Activated naive CD8-positive, alpha-beta T cell treated with anti-CD3 and anti-CD28 coated beads, Interleukin-2, amount 10 ng/mL, durations not matched to agents 7 days and 5 days (primary cell): ENCODE measurements at places on chromosomes 7 and 10. TPM values are rescaled to one million over a fixed set of nuclear protein-coding genes. Genes with fewer than 3 reads are reported as not detected.

The ZNF735 gene
- not detected for total RNA-seq

- no peak for DNase-seq
Observed at GRCh38 chr7:27697861-27698430, 35.3 kb upstream of the HIBADH start.

- DNase-seq = no peak
Observed at GRCh38 chr7:87395442-87396020, 50.1 kb downstream of the CROT start.

DNA sequence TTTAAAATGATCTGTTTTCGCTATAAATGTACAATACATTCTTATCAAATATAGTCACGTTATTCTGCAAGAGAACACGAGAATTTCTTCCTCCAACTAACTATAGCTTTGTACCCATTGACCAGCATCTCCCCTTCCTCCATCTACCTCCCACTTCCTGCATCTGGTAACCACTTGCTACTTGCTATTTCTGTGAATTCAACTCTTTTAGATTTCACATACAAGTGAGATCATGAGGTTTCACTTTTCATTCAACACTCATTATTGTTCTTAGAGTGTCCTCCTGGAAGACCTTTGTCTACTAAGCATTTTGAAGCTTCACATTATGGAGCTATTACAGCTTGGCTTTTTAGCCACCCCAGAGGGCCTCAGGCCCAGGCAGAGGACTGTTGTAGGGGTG is 741.3 kb upstream of the FZD8 start:
- DNase-seq = no peak

The HMX3 gene
- not detected for total RNA-seq

The ZMIZ2 gene
- 124 TPM for total RNA-seq

GRCh38 chr7:84678841-84679240 is 484.3 kb upstream of the SEMA3A start:
- no peak for DNase-seq

GRCh38 chr10:30534465-30535144 is 94.9 kb downstream of the LYZL2 start:
- peak; percentile 62 for DNase-seq

DNA sequence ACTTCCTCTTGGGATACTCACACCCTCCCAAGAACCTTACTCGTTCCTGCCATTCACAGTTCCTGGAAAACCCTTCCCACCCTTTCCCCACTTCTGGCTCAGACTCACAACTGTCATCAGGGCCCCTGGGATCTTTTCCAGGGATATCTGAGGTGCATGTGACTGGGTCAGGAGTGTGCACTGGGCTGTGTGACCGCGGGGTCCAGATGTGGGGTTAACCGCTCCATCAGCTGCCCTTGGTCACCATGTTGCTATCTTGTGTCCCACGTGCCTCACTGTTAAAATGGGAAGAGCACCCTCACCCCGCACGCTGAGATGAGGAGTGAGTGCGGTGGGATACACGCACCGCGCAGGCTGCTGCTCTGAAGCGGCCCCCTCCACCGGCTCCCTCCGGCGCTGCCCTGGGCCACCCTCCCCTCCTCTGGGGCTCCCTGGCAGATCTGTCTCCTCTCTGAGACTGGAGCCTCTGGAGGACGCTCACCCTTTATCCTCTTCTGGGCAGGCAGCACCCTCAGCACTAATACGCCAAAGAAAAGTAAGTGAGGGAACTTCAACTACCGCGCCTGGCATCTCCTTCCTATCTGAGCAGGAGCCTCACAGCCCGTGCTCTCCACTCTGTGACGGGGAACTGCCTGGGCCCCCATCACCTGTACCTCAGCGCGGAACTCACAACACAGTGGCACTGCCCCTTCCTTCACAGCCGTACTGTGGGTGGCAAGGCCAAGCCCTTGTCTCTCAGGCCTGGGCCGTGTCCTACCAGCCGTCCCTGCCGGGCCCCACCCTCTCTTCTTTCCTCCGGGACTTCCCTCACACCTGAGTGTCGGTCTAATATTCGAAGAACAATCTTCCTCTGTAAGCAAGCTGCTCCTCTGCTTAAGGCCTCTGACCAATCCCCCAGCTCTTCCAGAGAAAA is 15.6 kb downstream of the COBL start:
- no peak for DNase-seq

GRCh38 chr7:29408841-29409243 is 154.8 kb upstream of the PRR15 start:
- DNase-seq = no peak

The BTBD16 gene
- not detected for total RNA-seq

DNA sequence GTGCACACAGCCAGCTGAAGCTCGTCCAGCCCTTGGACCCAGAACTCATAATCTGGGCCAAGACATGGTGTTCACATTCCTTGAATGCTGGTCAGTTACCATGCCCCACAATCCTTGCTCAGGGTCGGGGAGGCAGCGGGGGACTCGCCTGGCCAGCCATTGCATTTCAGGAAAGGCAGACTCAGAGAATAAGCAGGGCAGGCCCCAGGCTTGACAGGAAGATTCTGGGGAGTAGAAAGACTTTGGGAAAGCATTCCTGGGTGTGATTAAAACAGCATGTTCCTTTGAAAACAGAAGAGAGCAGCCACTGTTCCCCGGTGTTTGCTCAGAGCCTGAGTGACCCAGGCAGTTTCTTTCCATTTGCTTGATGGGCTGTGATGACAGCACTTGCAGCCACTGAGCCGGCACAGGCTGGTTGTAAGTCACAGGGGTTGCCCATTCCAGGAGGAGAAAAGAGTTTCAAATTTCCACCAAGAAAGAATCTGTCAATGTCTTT is 473.7 kb downstream of the TYW1 start:
- DNase-seq = no peak

- DNase-seq = no peak
Observed at GRCh38 chr10:23630376-23630775, 191.5 kb downstream of the OTUD1 start.

DNA sequence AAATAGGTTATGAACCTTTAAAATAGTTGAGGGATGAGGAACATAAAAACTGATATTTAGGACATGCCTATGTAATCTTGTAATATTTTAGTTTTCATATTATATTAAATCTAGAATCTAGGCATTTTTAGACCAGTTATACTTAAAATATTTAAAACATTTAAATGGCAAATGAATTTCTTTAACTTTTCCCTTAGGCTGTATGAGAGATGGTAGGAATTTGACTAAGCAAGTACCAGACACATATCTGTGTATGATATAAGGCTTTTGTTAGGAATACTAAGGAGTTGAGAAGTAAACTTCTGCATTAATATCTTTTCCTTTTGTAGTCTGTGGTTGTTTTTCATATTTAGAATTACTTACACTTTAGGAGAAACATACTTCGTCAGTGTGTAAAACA is 25.1 kb downstream of the SEPTIN7 start:
- DNase-seq = no peak

GRCh38 chr10:124630551-124630950 is 113.6 kb downstream of the FAM53B start:
- no peak for DNase-seq
